Activated CD4-positive, alpha-beta T cell treated with anti-CD3 and anti-CD28 coated beads, Interleukin-2, Interleukin-4, amounts not matched to agents 100 ng/mL and 50 ng/mL, durations not matched to agents 16 hours and 8 hours (primary cell): ENCODE measurements at places on chromosomes 7 and 10.
A peak's percentile ranks its signal among the peaks of the same experiment; 100 is the strongest.

GRCh38 chr7:116293139-116293538 lies 82.8 kb downstream of the TES start:
- DNase-seq, result no peak

DNA sequence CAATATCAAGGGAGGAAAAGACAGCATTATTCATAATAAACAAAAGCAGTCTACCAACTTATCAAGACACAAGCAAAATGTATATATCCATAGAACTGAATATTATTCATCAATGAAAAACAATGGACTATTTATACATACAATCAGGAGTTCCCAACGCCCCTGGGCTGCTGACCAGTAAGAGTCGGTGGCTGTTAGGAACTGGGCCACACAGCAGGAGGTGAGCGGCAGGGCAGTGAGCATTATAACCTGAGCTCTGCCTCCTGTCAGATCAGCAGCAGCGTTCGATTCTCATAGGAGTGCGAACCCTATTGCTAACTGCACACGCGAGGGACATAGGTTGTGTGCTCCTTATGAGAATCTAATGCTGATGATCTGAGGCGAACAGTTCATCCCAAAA lies 71.7 kb upstream of the GPR22 start:
- no peak for DNase-seq

DNA sequence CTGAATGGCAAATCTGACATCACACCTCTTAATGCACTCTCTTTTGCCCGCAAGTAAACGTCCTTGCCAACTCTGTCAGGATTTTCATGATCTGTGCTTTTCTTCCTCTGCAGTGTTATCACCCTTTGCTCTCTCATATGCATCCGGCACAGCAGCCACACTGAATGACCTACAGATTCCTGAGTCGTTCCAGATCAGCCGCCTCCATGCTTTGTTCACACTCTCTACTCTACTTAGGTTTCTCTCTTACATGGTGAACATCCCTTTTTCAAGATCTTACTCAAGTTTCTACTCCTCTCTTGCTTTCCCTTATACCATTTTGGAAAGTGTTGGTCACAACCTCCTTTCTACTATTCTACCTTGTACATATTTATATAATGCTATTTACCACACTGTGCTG lies 127.7 kb upstream of the AOAH start:
- DNase-seq, result no peak

GRCh38 chr10:102814453-102814871 lies 22.8 kb downstream of the CYP17A1 start:
- no peak for DNase-seq

- DNase-seq, result no peak
These were observed 39.4 kb downstream of the SEMA3A start for GRCh38 chr7:84154991-84155781.

GRCh38 chr10:93806903-93807302 lies 49.2 kb downstream of the LGI1 start:
- no peak for DNase-seq

DNA sequence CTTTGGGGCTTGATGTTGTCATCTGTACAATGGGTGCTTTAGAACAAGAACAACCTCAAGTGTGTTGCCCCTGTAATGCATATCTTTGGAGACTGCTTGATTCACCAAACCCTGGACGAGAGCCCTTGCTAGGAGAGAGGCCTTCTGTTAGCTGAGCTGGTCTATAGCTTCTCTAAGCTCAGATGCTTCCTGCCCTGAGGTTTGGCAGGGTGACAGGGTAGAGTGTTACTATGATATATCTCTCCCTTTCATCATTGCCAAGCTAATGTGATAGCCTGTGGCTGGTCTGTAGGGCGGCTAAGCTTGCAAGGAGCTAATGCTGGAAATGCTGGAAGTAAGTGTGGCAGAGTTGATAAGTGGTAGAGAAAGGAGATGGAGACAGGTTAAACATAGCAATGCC lies 364.1 kb downstream of the RPS24 start:
- DNase-seq, result no peak

GRCh38 chr10:62826273-62826672 lies 10.1 kb upstream of the EGR2 start:
- DNase-seq, result no peak

DNA sequence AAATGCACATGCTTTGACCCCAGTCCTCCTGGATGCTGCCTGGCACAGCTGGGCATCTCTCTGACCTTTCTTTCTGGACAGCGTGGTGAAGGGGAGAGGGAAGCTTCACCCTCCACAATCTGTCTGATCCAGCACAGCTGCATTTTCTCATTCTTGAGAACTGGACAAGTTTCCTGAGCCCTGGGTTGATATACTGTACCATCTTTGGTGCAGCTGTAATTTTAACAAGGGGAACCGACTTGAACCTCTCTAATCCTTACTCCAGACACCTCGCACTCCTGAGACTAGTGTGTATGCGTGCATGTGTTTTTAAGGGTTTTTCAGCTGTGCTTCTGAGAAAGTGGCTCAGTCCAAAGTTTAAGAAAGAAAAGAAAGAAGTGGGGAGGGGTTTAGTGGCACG lies 655.7 kb downstream of the INHBA start:
- no peak for DNase-seq

- peak; percentile 56 for DNase-seq
These were observed 13.5 kb downstream of the SFMBT2 start for GRCh38 chr10:7397049-7398035.
